Thyroid gland (tissue), 4 donors: ENCODE measurements at places on chromosomes 16 and 17. TPM values are rescaled to one million over a fixed set of nuclear protein-coding genes. Genes with fewer than 3 reads are reported as not detected.

Gene HLF
- total RNA-seq = 39.4 TPM

Gene PRSS27
- 1.5 TPM for total RNA-seq

Gene UNC45B
- total RNA-seq = not detected

Gene RBBP6
- 120 TPM for total RNA-seq

GRCh38 chr17:58411408-58411894, 5.9 kb downstream of the RNF43 start:
- peaks cover 8% of the 10 kb centered on the region for H3K4me1 ChIP-seq
- no peak overlapping the region for H3K4me3 ChIP-seq
- no peaks in the 10 kb centered on the region for H3K27me3 ChIP-seq
- DNase-seq = no peak
- no peaks in the 10 kb centered on the region for H3K36me3 ChIP-seq
- H3K27ac ChIP-seq = no peak overlapping the region

GRCh38 chr17:48177816-48178215, 70.2 kb downstream of the SNX11 start:
- DNase-seq = no peak
- no peaks in the 10 kb centered on the region for H3K4me1 ChIP-seq
- H3K36me3 ChIP-seq = no peaks in the 10 kb centered on the region
- H3K4me3 ChIP-seq = no peak overlapping the region
- no peaks in the 10 kb centered on the region for H3K27me3 ChIP-seq
- H3K27ac ChIP-seq = no peak overlapping the region
